T-cell (primary cell): ENCODE measurements at places on chromosomes 2 and 18.

GRCh38 chr2:185745864-185746859 is 7.6 kb downstream of the FSIP2 start:
- DNase-seq, result no peak

- DNase-seq, result no peak
Measured at GRCh38 chr18:76643996-76644395, 149.0 kb upstream of the ZNF516 start.

GRCh38 chr2:193409951-193410350 is 1215.2 kb upstream of the TMEFF2 start:
- DNase-seq, result no peak

- no peak for DNase-seq
Measured at GRCh38 chr2:163453920-163454319, 281.9 kb downstream of the FIGN start.

DNA sequence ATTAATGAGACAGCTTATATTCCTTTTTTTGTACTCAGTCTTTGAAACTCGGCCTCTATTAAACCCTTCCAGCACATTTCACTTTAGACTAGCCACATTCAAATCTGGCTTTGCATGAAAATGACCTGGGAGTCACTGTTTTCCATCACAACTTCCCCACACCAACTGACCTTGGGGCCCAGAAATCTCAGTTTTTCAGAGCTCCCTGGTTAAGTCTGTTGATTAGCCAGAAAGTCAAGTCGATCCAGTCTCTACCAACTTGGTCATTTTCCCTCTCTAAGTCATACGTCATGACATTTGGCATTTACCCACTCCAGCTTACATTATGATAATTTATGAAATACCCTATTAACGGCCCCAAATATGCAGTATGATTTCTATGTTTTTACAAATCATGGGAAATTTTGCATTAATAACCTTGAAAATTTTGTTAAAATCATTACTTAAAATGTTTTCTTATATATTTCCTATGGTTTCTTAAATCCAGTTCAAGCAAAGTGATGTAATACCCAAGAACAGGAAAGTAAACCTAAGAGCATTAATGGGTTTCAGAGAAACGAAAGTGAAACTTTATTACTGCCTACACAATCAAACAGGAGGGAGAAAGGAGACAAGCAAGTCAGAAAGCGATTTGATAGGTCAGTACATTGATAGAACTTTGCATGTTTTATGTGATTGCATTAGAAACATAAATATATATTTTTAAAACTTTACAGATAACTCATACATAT is 77.1 kb downstream of the SPATS2L start:
- no peak for DNase-seq

DNA sequence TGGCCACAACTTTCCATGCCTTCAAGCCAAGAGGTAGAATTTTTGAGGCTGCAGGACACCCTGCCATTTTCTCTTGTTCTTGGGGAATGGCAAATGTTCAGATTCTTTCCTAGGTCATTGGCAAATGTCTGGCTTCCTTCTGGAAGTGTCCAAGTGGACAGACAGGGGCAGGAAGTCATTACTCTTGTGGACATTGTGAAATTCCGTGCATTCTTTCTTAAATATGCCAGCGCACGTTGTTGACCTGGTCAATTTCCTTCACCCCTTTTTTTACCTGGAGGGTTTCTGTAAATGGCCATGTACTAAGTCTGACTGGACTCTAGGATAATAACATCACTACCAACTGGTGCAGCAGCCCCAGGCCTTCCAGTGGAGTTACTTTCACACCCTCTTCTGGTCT is 13.9 kb downstream of the ASB18 start:
- no peak for DNase-seq

DNA sequence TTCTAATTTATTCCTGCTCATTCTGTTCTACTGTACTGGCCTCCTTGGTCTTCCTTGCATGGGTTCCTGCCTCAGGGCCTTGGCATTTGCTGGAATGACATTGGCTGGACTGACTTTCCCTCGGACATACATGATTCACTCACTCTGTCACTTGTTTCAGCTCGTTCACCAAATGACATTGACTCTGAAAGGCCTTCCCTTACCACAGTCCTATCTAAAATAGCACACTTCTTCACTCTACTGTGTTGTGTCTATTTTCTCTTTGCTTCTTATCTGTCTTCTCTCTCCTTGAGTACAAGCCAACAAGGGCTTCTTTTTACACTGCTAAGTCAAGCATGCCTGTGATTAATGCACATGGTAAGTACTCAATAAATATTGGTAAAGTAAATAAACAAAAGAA is 65.6 kb downstream of the SCG2 start:
- no peak for DNase-seq

DNA sequence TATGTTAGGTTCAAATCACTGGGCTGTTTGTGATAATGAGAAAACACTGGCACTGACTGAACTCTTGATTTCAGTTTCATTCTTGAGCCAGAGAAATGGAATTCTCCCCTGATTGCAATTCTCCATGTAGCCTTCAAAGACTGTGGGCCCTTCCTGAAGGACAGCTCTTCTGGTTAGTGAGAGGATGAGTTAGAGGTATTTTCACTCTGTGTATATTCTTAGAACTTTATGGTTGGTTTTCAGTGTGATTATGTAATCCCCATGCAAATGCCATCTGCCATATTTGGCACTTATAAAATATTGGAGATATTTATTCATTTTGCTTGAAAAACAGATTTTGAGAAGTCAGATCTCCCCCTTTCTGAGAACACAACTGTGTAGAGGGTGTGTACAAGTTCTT is 323.7 kb downstream of the SLC4A3 start:
- DNase-seq, result no peak

GRCh38 chr18:62634979-62635630 is 80.2 kb upstream of the PHLPP1 start:
- DNase-seq, result no peak

DNA sequence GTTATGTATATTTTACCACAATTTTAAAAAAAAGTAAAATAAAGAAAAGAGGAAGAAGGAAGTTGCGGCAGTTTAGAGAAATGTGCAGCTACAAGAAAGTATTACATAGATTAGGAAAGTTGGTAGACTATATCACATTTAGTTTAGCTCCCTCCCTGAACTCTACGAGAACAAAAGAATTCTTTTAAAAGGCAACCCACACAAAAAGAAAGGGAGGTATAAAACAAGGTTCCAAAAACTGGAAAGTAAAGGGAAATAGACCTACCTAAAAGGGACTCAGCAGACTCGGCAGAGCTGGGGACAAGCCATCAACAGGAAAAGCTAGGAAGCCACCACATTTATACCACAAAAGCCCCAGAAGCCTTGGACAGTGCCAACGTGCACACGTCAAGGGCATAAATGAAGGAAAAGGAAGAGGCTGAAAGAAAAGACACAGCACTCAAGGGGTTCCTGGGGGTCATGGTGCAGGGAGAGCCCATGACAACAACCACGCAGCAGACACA is 9.1 kb downstream of the TMEM127 start:
- DNase-seq, result no peak

DNA sequence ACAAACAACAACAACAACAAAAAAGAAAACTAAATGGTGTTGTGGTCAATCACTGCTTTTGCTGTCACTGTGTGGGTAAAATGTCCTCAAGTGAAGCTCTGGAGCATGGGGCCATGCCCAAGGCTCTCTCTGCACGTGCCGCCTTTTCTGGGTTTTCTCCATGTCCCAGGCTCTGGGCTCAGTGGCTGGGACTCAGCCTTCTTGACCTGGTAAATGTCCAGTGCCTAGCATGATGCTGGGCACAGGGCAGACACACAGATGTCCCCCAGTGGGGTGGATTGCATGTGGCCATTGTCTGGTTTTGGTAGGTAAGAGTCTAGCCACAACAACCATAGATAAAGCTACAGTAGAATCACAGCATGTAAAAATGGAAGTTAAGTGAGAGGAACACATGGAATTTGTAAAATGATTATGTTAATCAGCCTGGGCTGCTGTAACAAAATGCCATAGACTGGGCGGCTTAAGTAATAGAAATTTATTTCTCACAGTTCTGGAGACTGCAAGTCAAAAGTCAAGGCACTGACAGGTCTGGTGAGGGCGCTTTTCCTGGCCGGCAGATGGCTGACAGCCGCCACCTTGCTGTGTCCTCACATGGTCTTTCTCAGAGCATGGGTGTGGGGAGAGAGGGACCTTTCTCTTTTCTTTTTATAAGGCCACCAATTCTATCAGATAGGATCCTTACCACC is 174.4 kb downstream of the ACOXL start:
- DNase-seq, result no peak

DNA sequence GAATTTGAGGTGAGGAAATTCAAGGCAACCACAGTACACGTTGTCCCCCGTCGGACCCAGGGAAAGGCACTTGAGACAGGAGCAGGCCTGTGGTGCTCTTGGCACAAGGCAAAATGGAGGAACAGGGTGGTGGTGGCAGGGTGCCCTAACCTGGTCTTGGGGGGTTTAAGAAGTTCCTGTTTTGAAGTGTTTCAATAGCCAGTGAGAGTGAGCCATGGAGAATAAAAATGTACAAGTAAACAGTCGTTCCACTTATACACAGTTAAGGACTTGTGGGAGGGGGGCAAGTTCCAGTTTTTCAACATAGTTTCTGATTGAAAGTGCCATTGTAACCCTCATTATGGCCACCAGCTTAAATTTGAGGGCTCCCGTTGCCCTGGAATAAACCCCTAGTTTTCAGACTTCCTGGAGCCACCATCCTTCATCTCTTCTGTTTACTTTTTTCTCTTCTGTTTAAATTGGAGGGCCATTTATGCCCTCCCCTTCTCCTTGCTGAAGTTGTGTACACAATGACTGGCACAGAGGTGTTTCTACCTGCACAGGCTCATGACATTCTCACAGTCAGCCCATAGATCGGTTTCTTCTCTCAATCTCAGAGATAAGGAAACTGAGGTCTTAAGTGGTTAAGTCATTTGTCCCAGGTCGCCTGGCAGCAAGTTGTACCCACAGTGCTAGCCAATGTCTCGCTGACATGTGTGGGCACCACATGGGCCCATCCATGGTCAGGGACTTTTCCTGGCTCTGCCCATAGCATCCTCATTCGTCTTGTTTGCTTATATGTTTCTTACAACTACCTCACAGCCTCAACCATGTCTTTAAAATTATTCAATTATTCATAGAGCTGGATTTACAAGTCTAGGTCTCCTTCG is 66.0 kb upstream of the ST3GAL5 start:
- DNase-seq, result no peak

- DNase-seq, result no peak
Measured at GRCh38 chr18:8658858-8659485, 46.4 kb upstream of the MTCL1 start.
